Cardiac muscle cell (in vitro differentiated cells and primary cell): ENCODE measurements at places on chromosomes 3 and 15.

GRCh38 chr15:90106522-90107117, 4.4 kb upstream of the IDH2 start:
- peak; percentile 79 for DNase-seq

DNA sequence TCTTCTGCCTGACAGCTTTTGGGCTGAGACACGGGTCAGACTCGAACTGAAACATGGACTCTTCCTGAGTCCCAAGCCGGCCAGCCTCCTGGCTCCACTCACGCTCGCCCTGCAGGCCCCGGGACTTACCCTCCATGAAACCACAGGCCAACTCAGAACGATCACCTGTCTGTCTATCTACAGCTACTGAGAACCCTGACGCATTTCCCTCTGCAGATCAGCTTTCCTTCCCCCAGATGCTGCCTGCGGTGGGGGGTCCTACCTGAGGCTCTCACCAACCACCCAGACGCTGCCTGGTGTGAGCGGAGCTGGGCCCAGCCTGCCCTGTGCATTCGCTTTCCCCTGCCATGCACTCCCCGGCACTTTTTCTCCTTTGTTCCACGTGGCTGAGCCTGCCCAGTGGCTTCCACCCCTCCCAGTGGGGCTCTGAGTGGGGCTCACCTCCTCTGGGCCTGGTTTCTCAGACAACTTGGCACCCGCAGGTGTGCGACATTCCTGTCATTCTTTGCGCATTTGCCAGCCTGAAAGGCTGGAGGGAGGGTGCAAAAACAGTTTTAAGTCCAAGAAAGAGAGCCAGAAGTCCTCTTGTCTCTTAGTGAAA, 60.2 kb downstream of the PLXNA1 start:
- no peak for DNase-seq

DNA sequence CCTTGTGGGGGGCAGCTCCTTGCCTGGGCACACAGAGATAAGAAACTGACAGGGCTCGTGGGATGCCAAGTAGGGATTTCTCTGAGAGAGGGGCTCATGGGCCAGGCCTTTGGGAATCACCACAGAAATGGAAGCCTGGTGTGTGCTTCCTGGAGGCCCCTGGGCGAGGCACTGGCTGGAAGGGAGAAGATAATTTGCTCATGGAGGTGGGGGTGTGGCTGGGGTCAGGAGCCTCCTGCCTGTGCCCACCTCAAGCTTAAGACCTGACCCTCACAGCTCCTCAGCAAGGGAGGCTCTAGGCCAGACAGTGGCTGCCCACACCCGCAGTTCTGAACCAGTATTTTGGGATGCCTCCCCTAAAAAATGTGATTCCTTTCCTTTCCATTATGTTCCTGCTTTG, 16.9 kb upstream of the CPNE9 start:
- DNase-seq, result no peak

- peak; percentile 75 for DNase-seq
Observed at GRCh38 chr15:57861815-57862586, 155.5 kb downstream of the POLR2M start.

DNA sequence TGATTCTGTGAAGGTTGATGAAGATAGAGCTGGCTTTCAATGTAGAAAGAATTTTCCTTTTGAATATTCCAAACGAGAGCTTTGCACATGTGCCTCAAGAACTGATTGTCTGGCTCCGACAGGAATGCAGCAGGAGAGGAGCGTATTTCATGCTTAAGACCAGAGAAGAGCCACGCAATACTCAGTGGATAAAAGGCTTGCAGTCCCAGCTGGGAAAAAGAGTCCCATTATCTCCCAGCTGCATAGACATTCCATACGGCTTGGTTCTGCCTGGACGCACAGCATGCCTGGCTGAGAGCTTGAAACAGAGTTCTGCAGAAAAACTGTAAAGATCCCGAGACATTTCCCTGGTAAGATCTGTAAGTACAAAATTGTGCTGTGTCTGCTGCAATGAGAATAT, at the start of gene CNTN6:
CNTN6 (plus strand) TSS at position 254 of the 400 bp plus-strand sequence. CDS start 54,985 bp downstream, outside the sequence.
- peak; percentile 1 for DNase-seq

GRCh38 chr15:60392601-60392985, 5.2 kb downstream of the ANXA2 start:
- no peak for DNase-seq

- peak; percentile 29 for DNase-seq
Observed at GRCh38 chr3:54970895-54971294, 43.0 kb upstream of the LRTM1 start.

GRCh38 chr3:194606163-194606562, 27.1 kb downstream of the TMEM44 start:
- no peak for DNase-seq

GRCh38 chr15:33678602-33679001, 289.7 kb upstream of the CHRM5 start:
- peak; percentile 11 for DNase-seq

DNA sequence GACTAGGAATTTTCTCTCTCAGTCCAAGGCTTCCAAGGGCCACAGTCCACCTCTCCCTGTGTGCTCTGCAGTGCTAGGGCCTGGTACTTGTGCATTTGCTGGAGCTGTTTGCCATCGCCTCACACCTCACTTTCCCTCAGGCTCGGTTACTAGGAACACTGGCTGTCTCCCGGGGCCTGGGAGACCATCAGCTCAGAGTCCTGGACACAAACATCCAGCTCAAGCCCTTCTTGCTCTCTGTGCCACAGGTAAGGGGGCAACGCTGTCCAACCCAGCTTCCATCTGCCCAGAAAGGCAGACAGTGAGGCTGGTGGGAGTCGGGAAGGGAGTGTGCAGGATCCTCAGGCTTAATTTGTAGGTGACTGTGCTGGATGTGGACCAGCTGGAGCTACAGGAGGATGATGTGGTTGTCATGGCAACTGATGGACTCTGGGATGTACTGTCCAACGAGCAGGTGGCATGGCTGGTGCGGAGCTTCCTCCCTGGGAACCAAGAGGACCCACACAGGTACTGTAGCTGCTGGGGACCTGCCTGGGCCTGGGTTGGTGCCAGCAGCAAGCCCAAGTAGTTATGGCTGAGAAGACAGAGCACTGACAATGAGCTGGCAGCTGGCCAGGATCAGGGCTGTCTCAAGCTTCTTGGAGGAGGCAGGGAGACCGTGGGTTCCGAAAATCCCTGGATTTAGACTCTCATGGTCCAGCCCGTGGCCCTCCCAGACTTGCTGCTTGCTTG, 3.4 kb downstream of the PPM1M start:
- DNase-seq, result no peak

- no peak for DNase-seq
Observed at GRCh38 chr3:154095832-154096421, 25.3 kb upstream of the ARHGEF26 start.

DNA sequence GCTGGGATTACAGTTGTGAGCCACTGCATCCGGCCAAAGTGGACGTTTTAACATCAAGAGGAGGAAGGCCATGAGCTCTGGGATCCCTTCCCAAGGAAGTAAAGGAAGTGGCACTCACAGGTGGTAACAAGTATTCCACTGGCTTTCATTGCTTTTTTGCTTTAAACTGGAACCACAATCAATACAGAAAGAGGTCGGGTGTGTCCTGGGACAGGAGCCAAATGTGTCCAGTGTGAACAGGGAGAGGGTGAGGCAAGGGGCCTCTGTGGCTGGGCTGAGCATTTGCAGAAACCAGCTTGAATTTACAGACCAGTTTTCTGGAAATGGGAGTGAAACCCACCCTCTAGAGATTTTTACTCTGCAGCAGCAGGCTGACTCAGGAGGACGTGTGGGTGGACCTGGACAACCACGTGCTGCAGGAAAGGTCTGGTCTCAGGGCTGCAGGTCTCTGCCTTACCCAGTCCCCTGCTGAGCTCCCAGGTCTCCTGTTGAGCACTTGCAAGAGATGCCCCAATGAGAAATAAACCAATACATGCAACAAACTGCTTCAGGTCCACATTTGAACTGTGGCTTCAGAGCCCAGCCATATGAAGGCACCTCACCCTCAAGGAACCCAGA, 42.8 kb upstream of the TMEM115 start:
- no peak for DNase-seq

DNA sequence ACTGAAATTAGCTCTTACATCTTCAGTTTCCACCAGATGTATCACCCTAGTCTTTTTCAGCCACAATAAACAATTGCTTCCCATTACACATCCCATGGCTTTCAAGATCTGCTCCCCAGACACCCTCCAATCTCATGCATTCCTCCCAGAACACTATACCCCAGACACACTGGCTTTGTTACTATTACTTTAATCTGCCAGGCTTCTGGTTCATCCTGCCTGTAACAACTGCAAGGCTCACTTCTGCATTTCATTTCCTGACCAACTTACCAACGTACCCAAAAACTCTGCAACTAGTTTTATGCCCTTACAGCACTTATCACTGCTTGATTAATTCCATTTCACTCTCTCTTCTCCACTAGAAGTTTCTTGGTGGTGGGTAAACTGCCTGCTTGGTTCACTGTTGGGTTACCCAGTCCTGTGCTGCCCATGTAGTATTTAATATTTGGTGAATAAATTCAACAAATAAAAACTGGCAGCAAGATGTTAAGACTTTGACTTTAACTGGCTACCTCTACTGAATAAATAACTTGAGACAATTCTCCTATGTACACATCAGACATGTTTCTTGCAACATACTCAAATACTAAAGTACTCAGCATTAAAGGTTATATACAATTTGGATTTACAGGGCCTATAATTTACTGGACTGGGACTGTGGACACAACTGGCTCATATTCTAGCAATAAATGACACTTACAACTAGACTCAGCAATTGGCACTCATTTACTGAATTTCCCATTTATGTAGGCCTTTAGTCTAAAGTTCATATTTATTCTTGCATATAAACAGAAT, 2.7 kb downstream of the RPL22L1 start:
- peak; percentile 10 for DNase-seq

GRCh38 chr15:80456517-80457492, 52.6 kb downstream of the ARNT2 start:
- no peak for DNase-seq

DNA sequence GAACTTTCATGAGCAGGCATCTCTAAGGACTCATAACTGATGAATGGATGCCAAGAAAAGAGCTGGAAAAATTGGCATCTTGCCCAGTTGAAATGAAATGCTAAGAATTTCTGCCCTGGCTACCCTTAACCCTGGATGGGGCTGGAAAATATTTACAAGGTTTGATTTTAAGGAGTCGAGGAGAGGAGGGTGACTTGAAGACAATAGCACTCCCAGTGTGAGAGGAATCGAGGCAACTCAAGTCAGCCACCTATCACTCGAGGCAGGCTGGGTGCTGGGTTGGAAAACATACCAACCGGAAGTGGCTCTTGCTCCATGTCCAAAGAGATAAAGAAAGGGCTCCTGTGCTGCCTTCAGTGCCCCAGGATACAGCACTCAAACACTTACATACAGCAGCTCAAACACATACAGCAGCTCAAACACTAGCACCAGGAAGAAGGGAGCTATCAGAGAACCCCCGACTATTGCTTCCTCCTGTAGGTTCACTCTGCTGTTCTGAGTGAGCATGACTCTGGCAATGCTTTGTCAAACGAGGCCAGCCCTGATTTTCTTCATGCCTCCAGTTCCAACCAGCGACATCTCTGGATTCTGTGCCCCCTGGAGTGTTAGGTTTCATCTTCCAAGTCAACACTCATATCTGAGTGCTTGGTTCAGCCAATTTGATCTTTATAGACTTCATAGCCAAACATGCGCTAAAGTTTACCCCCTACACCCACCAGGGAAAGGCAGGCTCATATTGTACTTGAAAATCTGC, 4.9 kb downstream of the PRICKLE2 start:
- DNase-seq, result peak; percentile 40

GRCh38 chr15:95152741-95153140, 921.4 kb downstream of the MCTP2 start:
- no peak for DNase-seq

DNA sequence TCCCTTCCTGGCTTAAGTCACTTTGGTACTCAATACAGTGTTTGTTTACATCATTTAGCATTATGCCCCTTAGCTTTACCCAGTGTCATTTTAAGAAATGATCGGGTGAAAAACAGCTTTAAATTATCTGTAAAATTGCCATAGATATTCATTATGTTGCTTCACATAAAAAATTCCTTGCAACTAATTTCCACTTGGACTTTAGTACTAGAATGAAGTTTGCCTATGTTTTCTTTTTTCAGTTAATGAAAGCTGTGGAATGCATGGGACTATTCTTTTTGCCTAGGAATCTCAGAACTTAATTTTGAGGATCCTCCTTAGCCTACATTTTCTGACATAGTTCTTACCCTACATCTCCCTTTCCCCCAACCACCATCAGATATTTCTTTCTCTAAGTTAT, 38.4 kb downstream of the CCNL1 start:
- DNase-seq, result no peak
